ENCODE measurements at places on chromosomes 12 and 14.

- peak; percentile 13 for DNase-seq
These were observed 185.2 kb upstream of the TBX3 start for GRCh38 chr12:114868995-114869834.

GRCh38 chr14:80017795-80018194 lies 193.5 kb downstream of the DIO2 start:
- no peak for DNase-seq

DNA sequence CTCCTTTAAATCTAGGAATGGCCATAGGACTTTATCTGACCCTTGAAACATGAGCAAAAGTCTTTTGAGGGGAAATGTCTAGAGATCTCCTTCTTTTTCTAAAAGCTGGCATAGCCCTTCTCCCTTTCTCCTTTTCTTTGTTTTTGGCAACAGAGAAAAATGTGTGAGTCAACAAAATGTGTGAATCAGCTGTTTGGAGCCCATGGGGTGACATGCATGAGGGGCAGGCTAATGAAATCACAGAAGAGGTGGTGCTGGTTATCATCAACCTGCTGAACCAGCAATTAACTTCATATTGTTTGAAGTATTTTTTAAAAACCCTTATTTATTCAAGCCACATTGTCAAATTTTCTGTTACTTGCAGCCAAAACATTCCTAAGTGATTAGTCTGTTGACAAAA lies 132.3 kb downstream of the CCDC59 start:
- no peak for DNase-seq

- DNase-seq: no peak
These were observed 20.8 kb downstream of the SIVA1 start for GRCh38 chr14:104773505-104774452.

GRCh38 chr12:80576641-80577418 lies 130.6 kb upstream of the MYF6 start:
- DNase-seq: no peak

- DNase-seq: no peak
These were observed 82.2 kb downstream of the ATXN7L3B start for GRCh38 chr12:74619884-74620283.

- no peak for DNase-seq
These were observed 72.2 kb downstream of the SPTB start for GRCh38 chr14:64807551-64807950.

DNA sequence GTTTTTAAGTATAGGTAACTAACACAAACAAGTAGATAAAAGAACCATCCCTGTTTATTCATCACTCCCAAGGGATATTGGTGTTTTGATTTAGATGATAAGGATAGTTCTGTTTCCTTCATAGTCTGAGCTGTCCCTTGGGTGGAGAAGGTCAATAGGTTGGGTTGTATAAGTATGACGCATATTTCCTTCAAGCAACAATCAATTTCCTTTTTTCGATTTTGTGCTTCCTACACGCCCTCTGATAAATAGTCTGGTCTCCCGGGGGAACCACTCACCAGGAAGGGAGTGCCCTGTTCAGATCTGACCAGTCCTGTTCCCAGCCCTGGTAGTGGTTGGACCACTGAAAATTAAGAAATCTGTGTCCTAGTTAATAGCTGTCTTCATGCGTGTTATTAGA lies 378.8 kb upstream of the FAR2 start:
- DNase-seq: no peak

DNA sequence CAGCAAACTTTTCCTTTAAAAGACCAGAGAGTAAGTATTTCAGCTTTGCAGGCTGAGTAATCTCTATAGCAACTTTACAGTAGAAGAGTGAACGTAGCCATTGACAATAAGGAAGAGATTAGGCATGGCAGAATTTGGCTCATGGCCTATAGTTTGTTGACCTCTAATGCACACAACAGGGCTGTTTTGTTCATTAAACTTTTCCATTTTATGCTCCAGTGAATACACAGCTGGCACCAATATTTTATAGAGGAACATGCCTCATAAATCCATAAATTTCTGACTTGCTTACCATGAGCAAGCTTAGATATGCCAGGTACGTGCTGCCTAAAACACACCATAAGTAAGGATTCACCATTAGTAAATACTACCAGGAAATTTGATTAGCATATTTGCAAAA lies 609.0 kb upstream of the STXBP6 start:
- DNase-seq: no peak

DNA sequence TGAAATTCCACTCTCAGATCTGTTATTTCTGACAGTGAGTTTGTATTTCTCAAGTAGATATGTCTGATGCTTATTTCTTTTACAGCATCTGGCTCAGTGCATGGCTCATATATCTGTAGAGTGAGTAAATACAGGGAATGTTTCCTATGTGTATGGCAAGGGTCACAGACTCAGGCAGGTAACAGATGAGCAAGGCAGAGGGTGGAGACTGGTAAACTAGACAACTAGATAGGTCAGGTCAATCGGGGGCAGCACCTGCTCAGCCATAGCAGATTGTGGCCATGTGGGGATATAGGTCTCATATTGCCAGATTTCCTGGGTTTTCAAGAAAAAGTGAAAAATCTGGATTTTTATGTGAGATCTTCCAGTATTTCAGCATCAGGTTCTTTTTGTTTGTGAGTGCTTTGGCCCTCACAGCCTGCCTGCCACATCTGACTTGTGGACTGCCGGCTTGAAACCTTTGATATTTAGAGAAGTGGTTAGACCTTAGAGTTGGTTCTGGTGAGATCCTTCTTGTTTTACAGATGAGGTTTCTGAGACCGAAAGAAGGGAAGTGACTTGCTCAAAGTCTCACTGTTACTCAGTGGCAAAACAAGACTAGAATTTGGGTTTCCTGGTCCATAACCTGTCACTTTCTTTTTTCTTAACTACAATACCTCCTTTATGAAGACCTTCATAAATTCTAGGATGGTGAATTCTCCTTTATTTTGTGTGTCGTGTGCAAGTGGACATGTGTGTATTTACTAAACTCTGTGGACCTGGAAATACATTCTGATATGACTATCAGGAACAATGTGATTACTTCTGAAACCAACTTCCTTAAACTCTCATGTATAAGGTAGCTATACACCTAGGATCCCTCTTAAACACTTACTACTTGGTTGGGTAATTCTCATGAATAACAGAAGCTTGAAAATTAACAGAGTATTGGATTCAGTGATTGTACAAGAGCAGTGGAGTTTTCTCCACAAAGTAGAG lies 34.4 kb downstream of the PROX2 start:
- no peak for DNase-seq

- DNase-seq: no peak
These were observed 24.7 kb downstream of the RTRAF start for GRCh38 chr14:52013984-52014600.

GRCh38 chr12:22463306-22463705 lies 81.0 kb downstream of the C2CD5 start:
- no peak for DNase-seq

- DNase-seq: no peak
These were observed 125.4 kb upstream of the TMCC3 start for GRCh38 chr12:94775710-94776109.

DNA sequence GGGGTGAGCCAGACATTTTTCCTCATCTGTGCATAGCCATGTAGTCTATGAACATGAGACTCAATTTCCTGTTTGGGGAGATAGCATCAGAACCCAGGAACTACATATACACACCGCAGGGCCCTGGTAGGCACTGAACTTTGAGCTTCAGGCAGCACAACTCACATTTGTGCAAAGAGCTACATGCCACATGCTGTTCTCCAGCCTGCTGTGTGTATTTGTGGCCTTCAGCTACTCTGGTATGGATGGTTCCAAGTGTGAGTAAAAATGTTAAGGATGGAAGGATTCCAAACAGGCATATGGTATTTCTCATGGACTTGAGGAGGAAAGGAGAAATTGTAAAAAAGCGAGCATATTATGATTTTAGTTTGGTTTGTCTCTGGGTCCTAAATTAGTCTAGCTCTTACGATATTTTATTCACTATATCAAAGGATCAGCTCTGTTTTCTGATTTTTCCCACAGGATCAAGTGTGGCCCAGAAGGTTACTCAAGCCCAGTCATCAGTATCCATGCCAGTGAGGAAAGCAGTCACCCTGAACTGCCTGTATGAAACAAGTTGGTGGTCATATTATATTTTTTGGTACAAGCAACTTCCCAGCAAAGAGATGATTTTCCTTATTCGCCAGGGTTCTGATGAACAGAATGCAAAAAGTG lies 422.4 kb upstream of the OR4E1 start:
- no peak for DNase-seq

GRCh38 chr12:125104982-125105381 lies 39.7 kb downstream of the AACS start:
- no peak for DNase-seq

DNA sequence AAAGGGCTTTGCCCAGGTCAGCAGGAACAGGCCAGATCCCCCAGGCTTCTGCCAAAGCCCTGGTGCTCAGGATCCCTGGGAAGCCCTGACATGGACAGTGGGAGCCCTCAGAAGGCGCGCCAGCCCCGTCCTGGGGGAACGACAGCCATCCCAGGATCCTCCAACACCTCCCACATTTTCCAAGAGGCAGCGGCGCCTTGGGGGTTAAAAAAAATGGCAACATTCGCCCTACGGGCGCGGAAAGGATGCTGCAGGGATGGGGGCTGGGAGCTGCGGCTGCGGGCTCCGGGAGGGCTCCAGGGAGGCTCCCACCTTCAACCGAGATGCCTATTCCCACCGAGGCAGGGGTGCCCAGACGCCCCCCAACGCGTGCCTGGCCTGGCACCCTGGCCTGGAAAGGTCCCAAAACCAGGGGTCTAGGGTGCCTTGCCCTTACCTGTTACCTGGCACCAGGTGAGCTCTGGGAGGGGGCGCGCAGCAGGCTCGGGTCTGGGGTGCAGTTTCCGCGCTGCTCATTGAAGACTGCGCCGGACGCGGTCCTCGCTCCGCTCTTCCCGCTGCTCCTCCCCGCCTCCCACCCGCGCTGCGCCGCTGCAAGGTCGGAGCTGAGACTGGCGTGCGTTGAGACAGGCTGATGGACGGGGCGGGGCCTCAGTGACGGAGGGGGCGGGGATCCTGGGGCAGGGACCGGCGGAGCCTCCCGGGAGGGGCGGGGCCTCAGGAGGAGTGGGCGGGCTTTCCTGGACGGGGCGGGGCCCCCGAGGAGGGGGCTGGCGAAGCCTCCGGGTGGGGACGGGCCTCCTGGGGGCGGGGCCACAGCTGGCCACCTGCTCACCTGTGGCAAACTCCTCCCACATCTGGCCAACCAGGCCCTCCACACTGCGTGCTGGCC lies at the start of gene ABCB9:
Gene ABCB9, minus strand, starts transcription at position 613 of the 892 bp plus-strand sequence. CDS start 6,228 bp downstream, outside the sequence.
- DNase-seq: no peak

GRCh38 chr12:26740991-26741390 lies 92.0 kb downstream of the ITPR2 start:
- DNase-seq: no peak

- DNase-seq: no peak
These were observed 114.8 kb downstream of the PLXNC1 start for GRCh38 chr12:94263011-94263811.

- no peak for DNase-seq
These were observed 92.5 kb downstream of the VCPKMT start for GRCh38 chr14:50023671-50024490.

DNA sequence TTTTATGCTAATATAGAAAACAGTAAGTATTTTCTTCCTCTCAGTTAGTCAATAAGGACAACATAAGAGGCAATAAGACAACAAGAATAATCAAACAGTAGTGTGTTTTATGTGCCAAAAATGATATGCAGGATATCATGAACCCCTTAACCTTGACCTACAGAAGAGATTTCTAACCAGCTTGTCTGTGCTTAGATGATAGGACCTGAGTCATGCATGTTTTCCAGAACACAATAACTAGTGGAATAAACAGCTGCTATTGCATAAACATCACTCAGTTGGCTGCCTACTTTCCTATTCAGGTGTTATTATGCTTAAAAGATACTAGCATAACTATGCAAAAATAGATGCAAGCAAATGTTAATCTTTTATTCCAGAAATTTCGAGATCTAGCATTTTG lies 282.5 kb downstream of the PRKD1 start:
- no peak for DNase-seq

GRCh38 chr12:123479442-123480180 lies 21.7 kb downstream of the SNRNP35 start:
- no peak for DNase-seq

DNA sequence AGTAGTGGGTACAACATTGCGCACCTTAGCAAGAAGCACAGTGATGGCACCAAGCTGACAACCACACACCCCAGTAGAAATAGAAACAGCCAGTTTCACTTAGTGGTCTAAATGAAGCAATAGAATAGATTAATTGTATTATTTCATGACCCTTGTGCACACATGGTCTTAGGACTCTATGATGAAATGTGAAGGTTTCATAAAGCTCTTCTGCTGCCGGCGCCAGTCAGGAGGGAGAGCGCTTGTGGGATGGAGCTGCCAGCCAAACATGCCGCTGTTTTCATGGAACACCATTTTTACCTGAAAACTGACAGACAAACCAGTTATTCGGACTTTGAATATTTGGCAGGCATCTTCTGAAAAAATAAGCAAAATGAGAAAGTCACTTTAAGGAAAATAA lies 100.0 kb downstream of the PPP2R5C start:
- DNase-seq: no peak

GRCh38 chr12:2858944-2859421 lies 2.1 kb upstream of the TEX52 start:
- no peak for DNase-seq

DNA sequence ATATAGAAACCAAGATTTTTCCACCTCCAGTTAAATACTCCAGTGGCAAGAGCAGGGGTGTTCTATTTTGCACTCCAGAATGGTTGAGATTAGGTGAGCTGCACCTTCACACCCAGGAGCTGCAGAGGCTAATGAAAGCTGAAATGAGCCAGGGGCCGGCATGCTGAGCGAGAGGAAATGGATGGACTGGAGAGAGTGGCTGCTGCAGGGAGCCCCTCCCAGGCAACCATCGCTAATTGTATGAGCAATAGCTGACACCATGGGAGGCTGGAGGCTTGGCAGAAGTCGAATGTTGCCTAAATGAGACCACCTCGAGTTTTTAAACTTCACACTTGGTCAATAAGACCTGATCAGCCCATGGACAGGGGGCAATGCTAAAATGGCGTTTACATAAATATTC lies 301.8 kb upstream of the TMPO start:
- DNase-seq: no peak

GRCh38 chr12:34393086-34393820 lies 371.0 kb downstream of the ALG10 start:
- DNase-seq: no peak

- no peak for DNase-seq
These were observed 99.9 kb downstream of the RAD51B start for GRCh38 chr14:67919259-67920032.

GRCh38 chr14:53855127-53855526 lies 101.5 kb downstream of the BMP4 start:
- no peak for DNase-seq

DNA sequence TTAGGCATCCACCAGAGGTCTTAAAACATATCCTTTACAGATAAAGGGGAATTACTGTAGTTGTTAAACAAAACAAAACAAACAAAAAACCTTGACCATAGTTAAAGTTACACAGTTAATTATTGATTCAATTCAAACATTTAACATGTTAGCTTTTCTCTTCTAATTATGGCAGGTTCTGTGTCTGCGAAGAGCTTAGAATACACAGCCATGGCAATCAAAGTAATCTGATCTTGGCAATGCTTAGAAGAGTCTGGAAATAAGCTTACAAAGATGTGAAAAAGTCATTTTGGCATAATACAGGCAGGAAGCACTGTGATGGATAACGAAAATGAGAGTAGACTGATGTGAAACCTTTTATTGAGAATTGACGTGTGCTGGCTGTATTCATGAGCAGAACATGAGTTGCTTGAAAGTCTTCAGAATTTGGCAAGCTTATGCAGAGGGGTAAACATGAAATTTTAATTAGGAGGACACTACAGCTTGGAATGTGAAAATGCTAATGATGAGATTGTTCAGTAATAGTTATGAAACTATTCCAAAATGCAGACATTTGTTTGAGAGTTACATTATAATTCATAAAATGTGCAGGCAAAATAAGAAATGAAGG lies 629.6 kb downstream of the FSCB start:
- no peak for DNase-seq

- no peak for DNase-seq
These were observed 3.7 kb downstream of the KMT5A start for GRCh38 chr12:123387508-123388176.
